ENCODE measurements at places on chromosomes 4 and X.
A peak's percentile ranks its signal among the peaks of the same experiment; 100 is the strongest.

DNA sequence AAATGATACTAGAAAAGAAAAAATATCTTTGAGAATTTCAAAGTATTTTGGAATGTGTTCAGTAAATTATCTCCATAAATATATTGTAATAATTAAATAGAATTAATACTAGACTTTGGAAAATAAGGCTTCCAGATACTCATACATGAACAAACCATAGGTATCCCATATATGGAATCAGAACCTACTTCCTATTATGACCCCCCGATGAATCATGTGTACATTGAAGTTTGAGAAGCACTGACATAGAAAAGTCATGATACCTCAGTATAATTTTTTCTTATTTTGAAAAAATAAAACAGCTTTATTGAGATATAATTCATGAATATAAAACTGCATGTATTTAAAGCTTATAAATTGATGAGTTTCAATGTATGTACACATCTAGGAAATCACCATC lies 27.2 kb upstream of the SMARCA5 start:
- DNase-seq = no peak

GRCh38 chrX:74421036-74421739 lies at the start of gene SLC16A2:
Gene SLC16A2 (plus strand): TSS chrX:74421493. CDS start chrX:74421638, 145 bp downstream.
- DNase-seq = peak; percentile 55

DNA sequence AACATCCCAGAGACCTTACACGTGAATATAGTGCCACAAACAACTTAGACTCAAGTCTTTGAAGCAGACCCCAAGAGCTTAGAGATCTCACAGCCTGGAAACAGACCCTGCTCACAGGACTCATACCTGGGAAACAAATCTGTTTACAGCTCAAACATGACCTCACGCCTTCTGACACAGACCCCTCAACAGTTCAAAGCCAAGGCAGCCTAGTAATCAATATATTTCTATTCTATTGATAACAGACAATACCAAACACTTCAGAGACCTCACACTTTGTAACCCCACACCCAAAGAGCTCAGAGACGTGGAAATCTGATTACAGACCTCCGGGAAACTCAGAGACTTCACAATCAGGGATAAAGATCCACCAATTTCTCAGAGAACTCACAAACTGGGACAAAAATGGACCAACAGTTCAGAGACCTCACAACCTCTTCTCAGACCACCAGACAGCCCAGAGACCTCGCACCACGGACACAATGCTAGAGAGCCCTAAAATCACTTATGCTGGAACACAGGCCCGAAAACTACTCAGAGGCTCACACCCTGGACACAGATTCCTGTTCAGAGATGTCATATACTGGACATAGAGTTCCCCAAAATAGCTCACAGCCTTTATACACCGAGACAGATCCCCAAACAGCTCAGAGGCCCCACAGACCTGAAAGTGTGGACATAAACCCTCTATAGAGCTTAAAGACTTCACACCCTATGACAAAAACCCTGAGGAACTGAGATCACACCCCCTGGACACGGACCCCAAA lies 14.8 kb downstream of the SUV39H1 start:
- no peak for DNase-seq

DNA sequence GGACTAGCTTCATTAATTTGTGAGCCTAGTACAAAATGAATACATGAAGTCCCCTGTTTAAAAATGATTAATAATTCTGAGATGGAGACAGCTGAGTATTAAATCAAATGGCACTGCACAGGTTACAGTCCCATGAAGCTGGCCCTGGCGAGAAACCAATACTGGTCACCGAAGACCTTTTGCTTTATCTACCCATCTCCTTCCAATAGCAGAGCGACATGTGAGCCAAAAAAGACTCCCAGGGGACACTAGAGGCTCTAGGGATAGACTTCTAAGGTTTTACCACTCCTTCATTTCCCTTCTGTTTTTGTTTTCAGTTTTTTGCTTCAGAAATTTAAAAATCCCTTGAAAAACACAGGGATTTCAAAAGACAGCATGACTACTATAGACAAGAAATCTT lies 97.0 kb upstream of the CCSER1 start:
- DNase-seq = no peak

DNA sequence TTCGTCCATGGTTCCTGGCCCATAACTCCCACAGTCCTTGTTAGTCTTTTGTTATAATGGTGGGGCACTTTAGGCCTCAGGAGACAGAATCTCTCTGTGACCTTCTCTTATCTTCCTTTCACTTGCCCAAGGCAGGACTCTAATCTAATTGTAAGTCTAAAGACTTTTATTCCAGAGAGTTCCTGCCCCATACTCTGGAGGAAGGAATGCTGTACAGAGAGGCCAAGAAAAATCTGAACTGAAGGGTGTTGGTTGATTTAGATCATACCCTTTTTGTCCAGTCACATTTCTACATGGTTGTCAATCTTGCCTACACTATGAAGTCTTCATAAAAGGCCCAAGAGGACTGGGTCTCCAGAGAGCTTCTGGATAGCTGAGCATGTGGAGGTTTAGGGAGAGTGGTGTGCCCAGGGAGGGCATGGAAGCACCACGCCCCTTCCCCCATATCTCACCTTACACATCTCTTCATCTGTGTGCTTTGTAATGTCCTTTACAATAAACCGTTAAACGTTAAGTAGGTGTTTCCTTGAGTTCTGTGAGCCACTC lies 84.5 kb downstream of the AFF1 start:
- DNase-seq = no peak

DNA sequence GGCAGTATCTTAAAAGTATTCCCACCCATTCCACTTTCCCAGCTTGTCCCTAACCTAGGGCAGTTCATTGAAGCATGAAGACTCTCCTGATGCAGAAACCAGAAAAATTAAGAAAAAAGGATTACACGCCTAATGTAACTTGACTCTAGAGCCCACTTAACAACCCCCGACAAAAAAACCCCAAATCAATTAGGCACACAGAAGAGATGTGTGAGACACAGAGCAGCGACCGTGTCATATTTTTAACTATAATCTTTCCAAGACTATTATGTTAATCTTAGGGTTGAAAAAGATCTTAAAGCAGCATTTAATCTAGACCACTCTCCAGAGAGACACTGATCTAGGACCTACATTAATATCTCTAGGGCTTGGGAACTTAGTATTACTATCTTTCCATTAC lies 1.3 kb downstream of the YTHDC1 start:
- no peak for DNase-seq

GRCh38 chr4:26213317-26213716 lies 107.5 kb upstream of the RBPJ start:
- no peak for DNase-seq

DNA sequence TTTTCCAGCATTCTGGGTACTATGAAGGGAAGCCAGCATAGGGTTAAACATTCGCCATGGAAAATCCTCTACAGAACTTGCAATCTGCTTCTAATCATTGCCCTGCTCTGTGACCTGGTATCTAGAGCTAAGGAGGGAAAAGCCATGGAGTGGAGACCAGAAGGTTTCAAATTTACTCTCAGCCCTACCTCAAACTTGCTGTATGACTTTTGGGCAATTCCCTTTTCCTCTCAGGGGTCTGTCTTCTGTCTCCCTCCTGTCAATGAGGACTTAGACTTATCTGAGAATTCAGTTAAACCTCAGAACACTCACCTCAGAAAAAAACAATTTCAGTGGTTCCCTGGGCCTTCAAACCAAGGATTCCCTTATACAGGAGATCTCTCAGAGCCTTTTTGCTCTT lies 29.1 kb downstream of the ARHGEF9 start:
- DNase-seq = no peak

- no peak for DNase-seq
Observed at GRCh38 chr4:30722359-30723200, 2.4 kb downstream of the PCDH7 start.

GRCh38 chrX:124256216-124256615 lies 76.2 kb upstream of the TEX13D start:
- DNase-seq = no peak

DNA sequence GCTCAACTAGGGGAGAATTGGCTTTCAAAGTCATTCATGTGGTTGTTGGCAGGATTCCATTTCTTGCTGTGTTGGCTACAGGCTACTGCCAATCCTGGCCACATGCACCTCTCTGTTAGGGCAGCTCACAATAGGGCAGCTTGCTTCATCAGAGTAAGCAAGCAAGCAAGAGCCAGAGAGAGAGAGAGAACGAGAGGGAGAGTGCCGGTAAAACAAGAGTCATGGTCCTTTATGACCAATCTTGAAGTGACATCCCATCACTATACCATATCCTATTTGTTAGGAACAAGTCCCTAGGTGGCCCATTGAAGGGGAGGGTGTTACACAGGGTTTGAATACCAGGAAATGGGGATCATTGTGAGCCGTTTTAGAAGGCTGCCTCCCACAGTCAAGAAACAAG lies 33.0 kb upstream of the TLR2 start:
- DNase-seq = no peak

DNA sequence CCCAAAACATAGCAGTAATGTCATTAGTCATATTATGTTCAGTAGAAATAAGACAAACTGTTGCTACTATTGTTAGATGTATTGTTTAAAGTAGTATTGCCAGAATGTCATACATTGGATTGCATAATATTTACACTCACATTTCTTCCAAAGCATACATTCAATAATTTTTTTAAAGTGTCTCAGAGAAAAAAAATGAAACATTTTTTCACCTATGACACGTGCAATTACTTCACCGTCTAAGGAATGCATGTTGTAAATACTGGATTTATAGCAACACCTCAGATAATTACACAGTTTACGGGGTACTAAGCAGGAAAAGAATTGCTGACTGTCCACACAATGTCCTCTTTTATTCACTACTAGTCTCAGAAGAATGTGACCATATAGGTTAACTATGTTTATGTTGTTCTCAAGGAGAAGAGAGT lies 162.1 kb downstream of the PCDH18 start:
- no peak for DNase-seq

DNA sequence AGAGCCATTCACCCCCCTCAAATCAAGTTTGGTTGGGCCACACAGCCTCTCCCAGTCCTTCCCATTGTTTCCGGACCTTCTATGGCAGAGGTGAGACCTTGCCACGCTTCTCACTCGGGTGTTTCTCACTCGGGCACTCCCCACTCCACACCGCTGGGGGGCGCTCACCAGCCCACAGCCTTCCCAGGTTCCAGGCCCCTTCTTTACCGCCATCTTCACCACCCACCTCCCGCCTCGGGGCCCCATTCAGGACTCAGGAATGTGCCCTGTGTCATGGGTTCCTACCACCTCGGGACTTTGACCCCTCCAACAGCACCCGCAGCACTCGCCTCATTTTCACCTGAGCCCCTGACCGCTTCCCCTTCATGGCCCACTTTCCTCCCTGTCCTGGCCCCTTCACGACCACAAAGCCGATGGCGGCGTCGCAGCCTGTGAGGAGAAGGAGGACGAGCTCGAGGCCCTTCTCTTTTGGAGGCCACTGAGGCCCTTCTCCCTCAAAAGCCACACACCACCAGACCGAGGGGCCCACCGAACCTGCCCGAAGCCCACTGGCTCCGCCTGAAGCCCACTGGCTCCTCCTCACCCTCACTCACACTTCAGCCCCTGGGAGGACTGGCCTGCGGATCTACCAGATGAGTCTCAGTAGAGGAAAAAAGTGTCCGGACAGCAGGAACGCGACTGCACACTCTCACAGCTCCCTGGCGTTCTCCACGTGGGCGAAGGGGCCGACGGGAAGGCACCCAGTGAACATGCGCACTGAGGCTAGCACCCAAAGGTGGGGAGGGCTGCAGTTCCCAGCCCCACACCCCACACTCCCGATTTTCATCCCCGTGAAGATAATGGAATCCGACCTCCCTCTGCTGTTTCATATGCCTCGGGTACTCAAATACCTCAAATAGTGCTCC lies at the start of gene PAGE1:
PAGE1 (minus strand) TSS at position 709 of the 905 bp plus-strand sequence. CDS start 1,214 bp downstream, outside the sequence.
- DNase-seq = no peak

DNA sequence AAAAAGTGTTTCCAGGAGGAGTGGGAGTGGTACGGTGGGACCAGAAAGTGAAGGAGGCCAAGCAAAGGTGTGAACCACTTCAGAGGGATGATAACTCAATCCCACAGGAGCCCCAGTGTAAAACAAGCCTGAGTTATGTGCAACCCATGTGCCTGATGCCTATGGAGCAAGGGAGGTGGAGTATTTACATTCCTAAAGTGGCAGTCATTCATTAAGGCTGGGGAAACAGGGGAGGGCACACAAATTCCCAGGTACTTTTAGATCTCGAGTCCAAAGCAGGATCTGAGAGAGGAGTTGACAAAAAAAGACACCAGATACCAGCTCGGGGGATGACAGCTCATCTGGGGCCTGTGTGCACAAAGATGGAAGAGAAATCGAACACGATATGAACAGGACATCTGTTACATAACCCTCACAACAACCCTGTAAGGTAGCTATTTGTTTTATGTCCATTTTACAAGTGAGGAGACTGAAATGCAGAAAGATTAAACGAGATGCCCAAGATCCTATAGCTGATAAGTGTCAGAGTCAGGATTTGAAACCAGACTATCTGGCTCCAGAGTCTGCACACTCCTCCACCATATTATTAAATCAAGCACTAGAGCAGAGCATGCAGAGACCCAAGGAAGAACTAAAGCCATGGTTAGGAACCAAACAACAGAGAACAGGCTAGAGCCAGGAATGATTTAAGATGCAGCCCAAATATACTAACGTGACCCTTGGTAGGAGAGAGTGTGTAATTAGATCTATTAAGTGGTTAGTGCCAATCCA lies 91.9 kb upstream of the MAPK10 start:
- DNase-seq = no peak

DNA sequence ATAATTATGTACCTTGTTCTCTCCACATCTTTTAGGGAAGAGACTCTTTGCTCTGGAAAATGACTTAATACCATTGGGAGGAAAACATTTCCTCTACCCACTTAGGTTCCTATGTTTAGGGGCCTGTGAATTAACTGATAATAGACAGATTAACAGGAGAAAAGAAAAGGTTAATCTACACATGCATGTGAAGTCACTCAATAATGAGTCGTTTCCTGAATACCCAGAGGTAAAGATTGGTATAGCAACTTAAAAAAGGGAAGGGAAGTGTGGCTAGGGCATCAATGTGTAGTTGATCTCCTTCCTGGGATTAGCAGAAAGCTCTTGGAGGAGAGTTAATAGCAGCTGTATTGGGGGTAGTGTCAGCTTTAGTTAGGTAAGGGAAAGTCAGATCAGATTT lies 419.5 kb upstream of the ATOH1 start:
- no peak for DNase-seq

- DNase-seq = no peak
Observed at GRCh38 chr4:32824336-32824735, 2104.2 kb downstream of the PCDH7 start.

- DNase-seq = no peak
Observed at GRCh38 chrX:8278557-8278956, 107.5 kb upstream of the VCX2 start.

DNA sequence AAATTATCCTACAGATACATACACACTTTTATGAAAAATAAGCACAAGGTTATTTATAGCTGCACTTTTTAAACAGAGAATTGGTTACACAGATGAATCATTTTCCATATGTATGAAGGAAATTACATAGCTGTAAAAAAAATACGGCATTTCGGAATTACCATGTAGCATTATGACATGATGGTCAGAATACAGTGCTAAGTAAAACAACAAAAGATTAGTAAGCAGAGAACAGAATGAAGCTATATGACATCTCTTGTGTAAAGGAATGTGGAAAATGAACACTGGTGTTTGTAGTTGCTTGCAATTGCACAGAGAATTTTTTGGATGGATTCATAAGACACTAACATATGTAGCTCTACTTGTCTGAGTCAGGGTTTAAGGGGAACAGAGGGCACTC lies 1222.0 kb upstream of the PRKX start:
- DNase-seq = no peak

Data from substantia nigra (tissue), 51 donors.